ENCODE measurements at places on chromosomes 12 and 14. TPM values are rescaled to one million over a fixed set of nuclear protein-coding genes. Genes with fewer than 3 reads are reported as not detected.

Gene MYO1H
- total RNA-seq = 0.13 TPM

- H3K4me1 ChIP-seq = peaks cover 7% of the 10 kb centered on the region
- DNase-seq = no peak
- H3K4me3 ChIP-seq = no peak overlapping the region
- no peaks in the 10 kb centered on the region for H3K36me3 ChIP-seq
- H3K27me3 ChIP-seq = no peaks in the 10 kb centered on the region
Measured at GRCh38 chr14:68944162-68944561, 34.9 kb downstream of the ACTN1 start.

DNA sequence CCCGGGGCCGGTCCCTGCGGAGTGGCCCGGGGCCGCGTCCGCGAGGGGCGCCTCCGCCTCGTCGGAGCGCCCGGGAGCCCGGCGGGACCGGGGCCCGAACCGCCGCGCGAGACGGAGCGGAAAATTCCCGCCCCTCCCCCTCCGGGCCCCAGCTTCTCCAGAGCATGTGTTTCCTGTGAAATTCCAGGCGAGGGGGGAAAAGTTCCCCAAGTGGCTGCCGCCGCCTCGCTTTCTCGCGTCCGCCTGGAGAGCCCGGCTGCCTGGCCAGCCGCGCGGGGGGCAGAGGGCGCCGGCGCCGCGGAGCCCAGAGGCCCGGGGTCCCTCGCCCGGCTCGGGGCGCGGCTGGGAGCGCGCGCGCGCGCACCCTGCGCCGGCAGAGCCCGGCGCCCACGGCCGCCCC is 904 bp downstream of the CACNA1C start:
- no peaks in the 10 kb centered on the region for H3K4me1 ChIP-seq
- H3K27me3 ChIP-seq = no peaks in the 10 kb centered on the region
- no peak overlapping the region for H3K4me3 ChIP-seq
- DNase-seq = no peak
- H3K36me3 ChIP-seq = no peaks in the 10 kb centered on the region

Gene RND1
- total RNA-seq = 1.9 TPM

GRCh38 chr12:117119592-117120198 is 20.5 kb upstream of the TESC start:
- DNase-seq = no peak
- no peaks in the 10 kb centered on the region for H3K36me3 ChIP-seq
- H3K4me1 ChIP-seq = peaks cover 51% of the 10 kb centered on the region
- no peaks in the 10 kb centered on the region for H3K27me3 ChIP-seq

DNA sequence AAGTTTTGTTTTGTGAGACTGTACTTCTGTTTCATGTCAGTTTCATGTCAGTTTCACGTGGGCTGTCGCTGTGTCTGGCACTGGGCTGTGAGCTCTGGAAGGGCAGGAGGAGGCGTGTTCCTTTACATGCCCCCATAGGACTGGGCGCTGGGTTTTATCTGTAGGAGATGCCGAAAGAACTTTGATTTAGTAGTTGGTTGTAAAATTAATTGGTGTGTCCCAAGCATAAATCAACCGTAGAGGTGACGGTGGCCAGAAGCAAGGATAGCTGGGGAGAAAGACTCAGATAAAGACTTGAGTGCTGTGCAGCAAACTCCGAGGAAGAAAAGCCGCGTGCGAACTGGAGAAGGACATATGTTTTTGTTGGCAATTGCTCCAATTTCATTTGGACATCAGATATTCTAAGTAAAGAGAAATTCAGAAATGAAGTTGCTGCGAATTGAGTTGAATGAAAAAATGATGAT is 182.5 kb downstream of the VRK1 start:
- DNase-seq = no peak
- no peaks in the 10 kb centered on the region for H3K4me1 ChIP-seq
- H3K36me3 ChIP-seq = no peaks in the 10 kb centered on the region
- H3K27ac ChIP-seq = no peak overlapping the region
- no peaks in the 10 kb centered on the region for H3K27me3 ChIP-seq

Gene GPRC5A
- 207 TPM for total RNA-seq

DNA sequence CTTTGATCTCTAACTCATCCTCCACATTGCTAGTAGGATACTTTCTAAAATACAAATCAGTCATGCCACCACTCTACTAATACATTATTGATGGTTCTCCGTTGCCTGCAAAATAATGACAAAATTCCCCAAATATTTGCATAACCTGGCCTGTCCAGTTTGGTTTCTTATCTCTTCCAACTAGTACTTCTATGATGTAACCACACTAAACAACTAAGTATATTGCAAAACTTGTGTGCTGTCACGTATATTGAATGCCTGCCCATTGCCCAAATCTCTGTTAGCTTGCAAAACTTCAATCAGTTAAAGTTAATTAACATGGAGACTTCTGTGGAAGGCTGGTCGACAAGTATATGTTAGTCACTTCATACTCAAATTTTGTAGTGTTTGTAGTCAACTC is 6.5 kb downstream of the OR6C74 start:
- no peaks in the 10 kb centered on the region for H3K4me1 ChIP-seq
- H3K27ac ChIP-seq = no peak overlapping the region
- H3K27me3 ChIP-seq = no peaks in the 10 kb centered on the region

Gene ALDH2
- 112 TPM for total RNA-seq

Gene PDZRN4
- 0.78 TPM for total RNA-seq

DNA sequence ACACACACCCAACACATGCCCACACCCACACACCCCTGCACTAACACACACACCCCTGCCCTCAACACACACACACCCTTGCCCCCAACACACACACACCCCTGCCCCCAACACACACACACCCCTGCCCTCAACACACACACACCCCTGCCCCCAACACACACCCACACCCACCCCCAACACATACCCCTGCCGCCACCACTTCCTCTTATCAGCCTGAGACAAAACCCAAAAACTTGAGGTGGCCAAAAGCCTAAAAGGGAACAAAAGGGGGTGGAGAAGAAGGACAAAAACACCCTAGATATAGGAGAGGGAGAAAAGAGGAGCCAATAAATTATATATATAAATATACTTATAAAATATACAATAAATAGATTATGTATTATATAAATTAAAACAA is 9.1 kb upstream of the DEGS2 start:
- H3K27ac ChIP-seq = no peak overlapping the region
- H3K27me3 ChIP-seq = no peaks in the 10 kb centered on the region
- no peaks in the 10 kb centered on the region for H3K36me3 ChIP-seq
- H3K4me1 ChIP-seq = no peaks in the 10 kb centered on the region
- no peak for DNase-seq
- no peak overlapping the region for H3K4me3 ChIP-seq

Gene ACRBP
- 11.4 TPM for total RNA-seq

Gene MMP19
- total RNA-seq = 4.2 TPM

Gene CABP1
- total RNA-seq = 0.33 TPM

- H3K4me1 ChIP-seq = peaks cover 37% of the 10 kb centered on the region
- no peaks in the 10 kb centered on the region for H3K36me3 ChIP-seq
- peak overlapping the region; percentile 21 for H3K4me3 ChIP-seq
- no peaks in the 10 kb centered on the region for H3K27me3 ChIP-seq
- peak; percentile 99 for DNase-seq
- peak overlapping the region; percentile 81 for H3K27ac ChIP-seq
Measured at GRCh38 chr14:64196814-64197411, 97.3 kb downstream of the ESR2 start.

Gene GYS2
- total RNA-seq = not detected

Gene OR10G3
- not detected for total RNA-seq

Gene TDP1
- 2.9 TPM for total RNA-seq

GRCh38 chr14:24430682-24431568 is 1.2 kb downstream of the KHNYN start:
- peaks cover 21% of the 10 kb centered on the region for H3K36me3 ChIP-seq
- peak; percentile 32 for DNase-seq
- H3K4me1 ChIP-seq = peaks cover 40% of the 10 kb centered on the region
- H3K27me3 ChIP-seq = no peaks in the 10 kb centered on the region

DNA sequence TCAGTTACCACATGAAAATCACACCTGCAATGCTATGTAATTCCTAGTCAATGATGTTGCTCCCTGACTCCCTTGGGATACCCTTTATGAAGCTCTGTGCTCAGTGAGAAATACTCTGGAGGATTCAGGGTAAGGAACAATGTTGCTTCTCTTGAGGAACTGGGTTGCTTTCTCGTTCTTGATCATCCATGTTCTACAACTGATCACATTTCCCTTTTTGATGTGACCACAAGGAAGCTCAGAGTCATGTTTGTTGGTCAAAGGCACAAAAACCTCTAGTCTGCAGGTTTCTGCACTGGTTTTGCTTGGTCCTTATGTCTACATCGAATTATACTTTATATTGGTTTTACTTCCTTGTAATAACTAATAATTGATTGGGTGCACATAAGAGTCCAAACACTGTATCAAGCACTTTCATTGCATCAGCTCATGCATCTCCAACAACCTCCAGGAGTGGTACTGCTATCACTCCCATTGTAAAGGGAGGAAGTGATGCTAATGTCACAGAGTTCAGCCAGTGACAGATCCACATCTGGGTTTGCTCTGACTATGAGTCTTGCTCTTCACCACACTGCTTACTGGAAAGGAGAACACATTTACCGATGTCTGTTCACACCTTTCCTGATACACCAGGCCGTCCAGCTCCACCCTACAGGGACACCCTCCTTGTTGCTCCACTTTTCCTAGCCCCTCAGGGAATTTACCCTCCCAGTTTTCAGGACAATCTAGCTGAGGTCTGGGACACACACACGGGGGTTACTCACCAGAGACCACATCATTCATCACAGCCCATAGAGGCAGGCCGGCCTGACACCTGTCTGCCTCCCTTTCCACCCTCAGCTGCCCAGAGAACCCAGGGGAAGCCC is 41.0 kb downstream of the CMKLR1 start:
- no peaks in the 10 kb centered on the region for H3K36me3 ChIP-seq
- H3K4me1 ChIP-seq = peaks cover 24% of the 10 kb centered on the region
- H3K27me3 ChIP-seq = no peaks in the 10 kb centered on the region
- no peak for DNase-seq
- no peak overlapping the region for H3K27ac ChIP-seq
- no peak overlapping the region for H3K4me3 ChIP-seq

Gene CCDC196
- total RNA-seq = not detected

- H3K36me3 ChIP-seq = no peaks in the 10 kb centered on the region
- DNase-seq = peak; percentile 97
- no peak overlapping the region for H3K4me3 ChIP-seq
- peaks cover 65% of the 10 kb centered on the region for H3K4me1 ChIP-seq
Measured at GRCh38 chr12:6430124-6430989, 14.4 kb upstream of the CD27 start.

- no peaks in the 10 kb centered on the region for H3K36me3 ChIP-seq
- no peaks in the 10 kb centered on the region for H3K27me3 ChIP-seq
- no peak for DNase-seq
- no peak overlapping the region for H3K27ac ChIP-seq
- H3K4me1 ChIP-seq = peaks cover 6% of the 10 kb centered on the region
- H3K4me3 ChIP-seq = no peak overlapping the region
Measured at GRCh38 chr14:71464840-71465239, 467.4 kb upstream of the RGS6 start.

- H3K36me3 ChIP-seq = no peaks in the 10 kb centered on the region
- H3K4me3 ChIP-seq = no peak overlapping the region
- H3K27ac ChIP-seq = peak overlapping the region; percentile 83
- DNase-seq = no peak
Measured at GRCh38 chr12:93802698-93803423, 125.7 kb downstream of the CRADD start.

- H3K27me3 ChIP-seq = no peaks in the 10 kb centered on the region
- H3K4me3 ChIP-seq = no peak overlapping the region
- H3K4me1 ChIP-seq = no peaks in the 10 kb centered on the region
- no peak overlapping the region for H3K27ac ChIP-seq
Measured at GRCh38 chr12:90106568-90106967, 397.9 kb upstream of the ATP2B1 start.

DNA sequence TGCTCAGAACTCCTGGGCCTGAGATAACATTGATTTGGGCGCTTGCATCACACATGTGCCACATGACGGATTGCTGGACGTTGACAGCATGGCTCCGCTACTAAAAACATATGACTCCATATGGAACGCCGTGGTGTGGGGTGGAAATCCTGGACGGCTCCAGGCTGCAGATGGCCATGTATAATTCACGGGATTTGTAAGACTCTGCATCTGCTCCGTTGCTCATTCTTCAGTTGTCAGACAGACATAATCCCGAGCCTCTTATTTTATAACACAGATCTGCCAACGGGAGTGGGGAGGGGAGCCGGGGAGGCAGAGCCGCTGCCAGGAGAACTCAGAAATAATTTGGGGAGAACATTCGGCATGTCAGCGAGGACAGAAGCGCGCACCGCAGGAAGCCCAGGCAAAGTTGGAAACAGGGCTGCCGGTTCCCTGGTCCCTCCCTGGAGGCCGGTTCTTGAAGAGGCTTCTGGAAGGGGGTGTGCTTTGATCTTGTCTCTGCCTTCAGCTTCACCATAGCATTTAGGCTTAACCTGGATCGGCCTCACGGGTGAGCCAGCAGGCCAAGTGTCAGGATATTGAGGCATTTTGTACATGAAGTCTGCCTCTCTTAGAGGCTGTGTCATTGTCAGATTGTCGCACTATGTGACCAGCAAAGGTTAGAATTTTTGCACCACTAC is 45.8 kb upstream of the MYL2 start:
- no peak for DNase-seq
- no peaks in the 10 kb centered on the region for H3K4me1 ChIP-seq
- no peak overlapping the region for H3K4me3 ChIP-seq
- no peak overlapping the region for H3K27ac ChIP-seq
- H3K36me3 ChIP-seq = no peaks in the 10 kb centered on the region
- no peaks in the 10 kb centered on the region for H3K27me3 ChIP-seq

- no peaks in the 10 kb centered on the region for H3K27me3 ChIP-seq
- H3K4me3 ChIP-seq = no peak overlapping the region
- no peak for DNase-seq
- H3K36me3 ChIP-seq = no peaks in the 10 kb centered on the region
- no peaks in the 10 kb centered on the region for H3K4me1 ChIP-seq
Measured at GRCh38 chr12:110062241-110062640, 13.9 kb upstream of the C12orf76 start.

Gene TPH2
- not detected for total RNA-seq

Gene TAS2R43
- 9.4 TPM for total RNA-seq

GRCh38 chr12:53719649-53720048 is 7.6 kb downstream of the CALCOCO1 start:
- no peaks in the 10 kb centered on the region for H3K27me3 ChIP-seq
- H3K4me3 ChIP-seq = no peak overlapping the region
- no peaks in the 10 kb centered on the region for H3K4me1 ChIP-seq
- H3K36me3 ChIP-seq = peaks cover 63% of the 10 kb centered on the region
- no peak for DNase-seq
- H3K27ac ChIP-seq = no peak overlapping the region

Gene MYH6
- total RNA-seq = not detected

All from thyroid gland (tissue), 4 donors.